T-helper 2 cell treated with Interferon-gamma antibody and Interleukin-4, amounts not matched to agents 5 μg/mL and 100 μg/mL, for 36 hours (primary cell): ENCODE measurements at places on chromosomes 3 and 15.

GRCh38 chr3:66922058-66922457, 76.0 kb upstream of the KBTBD8 start:
- no peak for DNase-seq

DNA sequence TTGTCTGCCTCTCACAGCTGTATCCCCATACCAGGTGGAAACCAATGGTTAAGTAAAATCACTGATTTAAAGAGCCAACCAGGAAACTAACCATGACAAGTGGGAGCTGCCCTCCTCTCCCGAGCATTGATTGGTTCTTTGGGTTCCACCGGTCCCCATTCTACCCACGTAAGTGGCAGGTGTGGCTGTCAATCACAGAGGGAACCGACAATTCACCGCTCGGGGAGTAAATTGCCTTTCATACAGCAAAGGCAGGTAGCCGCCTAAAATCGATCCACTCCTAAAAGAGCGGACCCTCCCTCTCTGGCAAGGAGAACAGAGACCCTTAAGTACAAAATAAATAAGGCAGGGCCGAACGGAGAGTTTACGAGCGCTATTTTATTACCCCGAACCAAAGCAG, 1.2 kb downstream of the ERC2 start:
- DNase-seq = peak; percentile 6

GRCh38 chr3:183508821-183509220, 46.7 kb downstream of the KLHL6 start:
- no peak for DNase-seq

DNA sequence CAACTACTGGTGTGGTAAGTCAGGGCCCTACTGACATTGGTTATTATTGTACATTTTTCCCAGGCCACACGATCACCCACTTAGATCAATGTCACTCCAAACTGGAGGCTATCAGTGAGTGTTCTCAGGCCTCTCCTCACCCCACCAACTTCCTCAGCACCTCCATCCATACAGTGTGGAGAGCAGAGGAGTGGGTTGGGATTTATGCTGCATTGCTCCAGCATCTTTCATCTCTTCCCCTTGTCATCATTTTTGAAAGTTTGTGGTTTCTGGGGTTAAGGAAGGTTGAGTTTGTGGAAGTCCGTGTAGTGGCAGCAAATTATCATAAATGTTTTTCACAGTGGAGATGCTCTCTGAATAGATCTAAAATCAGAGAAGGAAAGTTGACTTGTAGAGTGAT, 60.2 kb downstream of the TLNRD1 start:
- no peak for DNase-seq

GRCh38 chr3:195555110-195555509, 12.0 kb upstream of the PPP1R2 start:
- DNase-seq = no peak

DNA sequence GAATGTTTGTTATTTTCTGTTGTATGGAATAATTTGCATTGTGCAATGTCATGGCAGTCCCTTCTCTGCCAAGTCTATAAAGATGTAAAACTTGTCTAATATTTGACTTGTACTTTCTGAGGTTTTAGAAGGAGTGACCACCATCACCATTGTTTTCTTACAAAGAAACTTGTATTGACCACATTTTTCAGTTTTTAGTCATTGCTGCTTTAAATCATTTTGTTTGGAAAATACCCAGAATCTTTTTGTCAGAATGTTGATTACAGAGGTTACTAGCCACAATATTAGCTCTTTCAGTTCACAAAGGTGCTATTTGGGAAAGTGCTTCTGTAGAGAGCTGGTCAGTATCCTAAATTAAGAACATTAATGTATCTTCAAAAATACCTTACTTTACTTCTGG, 532.4 kb upstream of the GBE1 start:
- DNase-seq = no peak

DNA sequence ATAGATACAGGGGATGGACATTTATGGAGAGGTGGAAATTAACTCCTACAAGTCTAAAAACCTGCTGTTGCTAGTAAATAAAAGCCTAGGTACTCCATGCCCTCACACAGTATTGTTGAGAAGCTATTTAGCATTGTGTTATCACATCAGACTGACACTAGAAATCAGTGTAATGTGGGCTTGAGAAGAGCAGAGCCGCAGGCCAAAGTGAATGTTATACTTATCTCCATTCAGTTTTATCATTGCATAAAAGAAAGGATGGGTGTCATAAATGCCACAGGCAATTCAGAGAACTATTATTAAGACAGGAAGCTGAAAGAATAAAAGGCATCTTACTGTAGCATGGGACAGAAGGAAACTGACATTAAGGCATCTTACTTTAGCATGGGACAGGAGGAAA, 13.7 kb upstream of the ISLR start:
- no peak for DNase-seq

DNA sequence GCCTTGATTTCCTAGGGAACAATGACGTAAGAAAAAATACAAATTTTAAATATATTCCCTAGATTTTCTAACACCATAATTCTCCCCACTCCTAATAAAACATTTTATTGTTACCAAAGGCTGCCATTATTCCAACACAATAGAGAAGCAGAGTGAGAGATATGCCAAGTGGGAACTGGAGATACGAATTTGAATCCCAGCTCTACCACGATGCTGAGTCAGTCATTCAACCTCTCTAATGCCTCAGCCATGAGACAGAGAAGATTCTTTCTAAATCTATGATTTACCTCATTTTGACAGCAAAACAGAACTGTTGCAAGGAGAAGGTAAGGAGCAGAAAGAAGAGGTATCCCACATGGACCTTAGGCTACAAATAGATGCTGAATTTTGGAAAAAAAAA, 112.5 kb downstream of the IGF2BP2 start:
- no peak for DNase-seq

GRCh38 chr3:131988209-131988608, 46.6 kb downstream of the CPNE4 start:
- no peak for DNase-seq

GRCh38 chr3:185508335-185508991, 9.6 kb upstream of the TMEM41A start:
- DNase-seq = no peak

DNA sequence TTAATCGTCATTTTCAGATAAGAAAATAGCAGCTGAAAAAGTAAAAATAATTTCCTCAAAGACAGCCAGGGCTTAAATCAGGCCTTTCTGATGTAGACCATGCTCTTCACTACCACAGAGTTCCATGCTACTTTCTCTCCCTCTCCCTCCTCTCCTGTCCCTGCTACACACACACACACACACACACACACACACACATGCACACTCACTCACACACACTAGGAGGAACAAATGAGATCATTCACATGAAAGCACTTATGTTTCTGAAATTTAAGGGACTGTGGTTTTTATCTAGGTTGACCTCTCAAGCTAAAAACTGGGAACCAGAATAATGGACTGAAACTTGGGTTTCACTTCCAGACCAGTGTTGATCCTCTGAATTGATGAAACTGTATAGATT, 4.1 kb upstream of the PSMA4 start:
- DNase-seq = no peak

DNA sequence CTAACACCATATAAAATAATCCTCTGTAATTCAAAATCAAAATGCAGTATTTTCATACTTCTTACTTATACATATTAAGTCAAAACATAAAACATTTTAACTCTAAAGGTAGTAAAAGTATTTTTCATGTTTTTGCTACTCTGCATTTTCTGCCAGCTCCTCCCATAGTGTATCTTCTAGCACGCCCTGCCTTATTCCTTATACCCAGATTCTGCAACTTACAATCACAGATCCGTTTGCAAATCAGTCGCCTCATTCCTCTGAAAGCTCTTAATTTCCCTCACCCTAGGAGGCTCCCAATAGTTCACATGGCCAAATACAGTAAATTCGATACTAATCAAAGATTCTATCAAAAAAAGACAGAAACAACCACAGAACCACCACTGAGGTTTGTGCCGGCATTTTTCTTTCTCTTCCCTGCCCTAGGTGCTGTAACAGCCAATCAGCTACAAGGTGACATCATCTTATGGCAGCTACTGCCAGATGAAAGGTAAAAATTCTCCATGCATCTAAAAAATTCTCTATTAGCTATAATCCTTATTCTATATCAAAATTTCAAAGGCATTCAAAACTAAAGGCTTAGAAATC, 72.9 kb downstream of the CLASP2 start:
- DNase-seq = peak; percentile 30

GRCh38 chr3:140216249-140216648, 281.3 kb downstream of the CLSTN2 start:
- DNase-seq = no peak

GRCh38 chr3:192092388-192093005, 631.5 kb downstream of the PYDC2 start:
- no peak for DNase-seq

DNA sequence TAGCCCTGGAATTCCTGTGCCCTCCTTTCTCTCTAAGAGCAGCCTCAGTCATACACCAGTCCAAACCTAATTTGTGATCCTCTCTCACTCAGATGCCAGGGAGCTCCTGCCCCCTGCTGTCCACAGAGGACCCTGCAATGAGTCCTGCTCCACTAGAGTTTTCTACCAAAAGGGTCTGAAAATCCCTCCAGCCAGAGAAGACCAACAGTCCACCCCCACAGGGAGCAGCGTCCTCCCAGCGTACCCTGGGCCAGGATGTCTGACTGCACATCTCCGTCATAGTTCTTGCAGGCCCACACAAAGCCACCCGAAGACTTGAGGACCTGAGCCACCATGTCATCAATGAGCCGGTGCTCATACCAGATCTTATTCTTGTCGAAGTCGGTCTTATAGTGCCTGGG, 15.4 kb downstream of the IDH2 start:
- peak; percentile 35 for DNase-seq

DNA sequence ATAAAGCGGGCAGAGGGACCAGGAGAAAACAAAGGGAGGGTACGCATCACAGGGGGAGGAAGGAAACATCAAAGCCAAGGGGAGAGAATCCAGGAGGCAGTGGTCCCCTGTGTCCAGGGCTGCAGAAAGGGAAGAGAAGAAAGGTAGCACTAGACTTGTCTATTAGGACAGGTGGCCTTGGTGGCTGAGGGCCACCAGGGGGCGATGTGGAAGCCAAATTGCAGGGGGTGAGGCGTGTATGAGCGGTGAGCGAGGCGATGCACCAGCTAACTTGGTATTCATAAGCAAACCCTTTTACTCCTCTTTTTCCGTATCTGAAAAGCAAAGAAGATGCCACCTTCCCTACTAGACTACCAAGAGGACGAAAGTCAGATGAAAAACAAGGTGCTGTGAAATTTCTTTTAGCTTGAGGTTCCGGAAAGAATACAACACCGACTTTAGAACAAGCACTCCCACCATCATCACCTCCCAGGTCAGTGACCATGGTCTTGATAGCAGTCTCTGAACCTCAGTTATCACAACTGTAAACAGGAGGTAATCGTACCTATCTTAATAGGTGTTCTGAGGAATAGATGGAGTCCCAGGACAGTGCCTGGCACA, 654.4 kb upstream of the ADAMTS9 start:
- DNase-seq = peak; percentile 4

GRCh38 chr3:69568951-69569350, 170.3 kb upstream of the MITF start:
- no peak for DNase-seq

DNA sequence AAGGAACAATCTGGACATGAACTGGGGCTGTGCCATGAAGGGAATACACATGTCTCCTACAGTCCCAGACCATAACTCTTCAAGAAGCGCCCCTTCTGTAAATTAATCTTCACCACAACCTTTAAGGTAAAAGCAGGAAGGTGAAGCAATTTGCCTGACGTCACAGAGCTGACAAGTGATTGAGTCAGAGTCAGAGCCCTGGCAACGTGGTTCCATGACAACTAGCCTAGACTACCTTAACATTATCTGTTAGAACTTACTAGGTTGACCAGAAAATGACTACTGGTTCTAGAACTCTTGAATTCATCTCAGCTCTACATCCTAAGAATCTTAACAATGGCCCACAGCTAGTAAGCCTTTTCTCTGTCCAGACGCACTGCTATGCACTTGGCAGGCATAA, 124.6 kb downstream of the NTRK3 start:
- DNase-seq = no peak

DNA sequence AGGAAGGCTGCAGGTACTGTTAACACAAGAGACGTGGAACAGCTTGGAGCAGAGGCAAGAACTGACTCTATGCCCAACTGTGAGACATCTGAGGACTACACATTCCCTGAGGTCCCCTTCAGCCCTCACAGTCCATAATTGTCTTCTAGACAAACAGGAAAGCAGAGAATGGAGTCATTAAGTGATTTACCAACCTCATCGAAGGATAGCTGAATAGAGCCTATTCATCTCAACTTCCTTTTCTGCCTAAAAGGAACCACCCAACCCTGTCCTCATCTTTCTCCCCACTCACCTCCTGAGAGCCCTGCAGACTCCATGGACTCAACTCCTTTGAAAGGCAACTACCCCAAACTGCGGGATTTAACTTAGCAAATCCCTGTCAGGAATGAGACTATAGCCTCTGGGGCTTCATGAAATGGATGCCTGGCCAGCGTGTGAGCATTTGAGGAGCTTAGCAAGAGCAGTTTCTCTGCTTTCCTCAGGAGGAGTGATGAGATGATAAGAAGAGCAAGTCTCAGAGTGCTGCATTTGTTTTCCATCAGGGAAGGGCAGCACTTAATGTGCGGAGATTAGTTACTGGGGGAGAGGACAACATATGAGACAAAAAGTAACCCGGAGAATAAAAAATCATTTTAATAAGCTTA, 61.5 kb upstream of the FILIP1L start:
- DNase-seq = no peak

GRCh38 chr3:4763604-4764247, 215.5 kb upstream of the BHLHE40 start:
- DNase-seq = no peak

- DNase-seq = no peak
Measured at GRCh38 chr3:56837196-56837955, 35.6 kb upstream of the ARHGEF3 start.

- DNase-seq = no peak
Measured at GRCh38 chr3:171219258-171219657, 192.7 kb upstream of the SLC2A2 start.

- DNase-seq = no peak
Measured at GRCh38 chr3:10950476-10951294, 41.9 kb upstream of the SLC6A1 start.

DNA sequence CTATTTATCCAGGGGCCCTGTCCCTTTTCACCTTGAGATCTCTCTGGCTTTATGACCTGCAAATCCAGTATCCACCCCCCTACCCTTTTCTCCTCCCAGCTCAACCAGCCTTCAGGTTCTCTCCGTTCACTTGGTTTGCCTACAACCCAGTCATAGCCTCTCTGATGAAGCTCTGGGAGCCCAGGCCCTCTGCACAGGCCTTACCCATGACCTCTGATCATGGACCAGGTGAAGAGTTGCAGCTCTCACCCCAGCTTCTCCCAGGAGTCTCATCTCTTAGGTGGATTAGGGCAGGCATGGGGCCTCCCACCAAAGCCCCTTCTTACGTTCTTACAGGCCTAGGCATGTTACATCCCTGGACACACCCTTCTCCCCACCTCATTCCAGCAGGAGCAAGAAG, 59.8 kb downstream of the EXOG start:
- DNase-seq = no peak

DNA sequence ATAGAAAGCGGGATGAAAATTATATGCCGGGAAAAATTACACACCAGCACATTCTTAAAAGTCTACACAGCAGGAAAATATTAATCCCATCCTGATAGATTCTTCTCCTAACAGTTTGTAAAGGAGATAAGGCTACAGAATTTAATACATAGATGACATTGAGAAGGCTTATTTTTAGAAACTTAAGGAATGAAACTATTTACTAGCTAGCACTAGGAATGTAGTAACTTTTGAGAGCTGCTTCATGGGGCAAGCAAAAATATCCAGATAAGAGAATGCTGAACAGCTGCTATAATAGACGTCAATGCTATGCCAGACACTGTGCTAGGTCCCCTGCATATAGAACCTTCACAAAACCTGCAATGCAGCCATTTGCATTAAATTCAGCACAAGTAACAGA, 912.7 kb upstream of the NR2F2 start:
- DNase-seq = no peak
